ENCODE measurements at places on chromosomes 4 and X.

GRCh38 chr4:110637408-110638088 is 14.7 kb upstream of the PITX2 start:
- no peak for DNase-seq

GRCh38 chr4:176988226-176988625 is 195.5 kb upstream of the VEGFC start:
- no peak for DNase-seq

DNA sequence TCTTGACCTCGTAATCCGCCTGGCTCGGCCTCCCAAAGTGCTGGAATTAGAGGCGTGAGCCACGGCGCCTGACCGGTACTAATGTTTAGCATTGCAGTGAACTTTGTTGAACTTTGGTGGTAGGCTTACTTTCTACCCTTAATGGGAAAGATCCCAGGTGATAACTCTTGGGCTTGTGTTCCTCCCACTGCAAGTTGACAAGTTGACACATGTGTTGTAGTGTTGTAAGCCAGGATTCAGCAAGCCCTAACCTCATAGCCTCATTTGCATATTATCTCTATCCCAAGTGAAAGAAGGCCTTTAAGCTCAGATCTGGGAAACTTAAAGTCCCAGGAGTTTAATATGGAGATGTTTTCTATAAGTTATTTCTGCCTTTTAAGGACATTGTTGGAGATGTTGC is 80.0 kb upstream of the CLCN4 start:
- DNase-seq, result no peak

GRCh38 chr4:112327965-112328733 is 31.0 kb downstream of the ALPK1 start:
- peak; percentile 63 for DNase-seq

DNA sequence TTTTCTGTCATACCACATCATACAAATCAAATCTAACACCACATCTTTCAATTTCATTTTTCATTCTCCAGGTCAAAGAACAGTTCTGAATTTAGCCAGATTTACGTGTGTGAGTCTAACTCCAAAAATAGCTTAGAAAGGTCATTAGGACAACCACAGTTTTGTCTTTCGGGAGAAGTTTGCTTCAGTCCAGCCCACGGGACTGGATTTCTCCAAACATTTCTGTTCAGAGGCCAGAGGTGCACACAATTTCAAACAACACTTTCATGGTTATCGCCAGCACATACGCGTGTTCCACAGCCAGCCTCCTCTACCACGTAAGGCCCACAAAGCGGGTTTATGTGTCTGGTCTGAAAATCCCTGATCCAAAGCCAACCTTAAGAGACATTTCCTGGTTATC is 65.9 kb downstream of the VEGFC start:
- DNase-seq, result no peak

GRCh38 chr4:10743357-10743756 is 58.8 kb upstream of the CLNK start:
- no peak for DNase-seq

- no peak for DNase-seq
Observed at GRCh38 chr4:122832732-122833131, 6.1 kb downstream of the FGF2 start.

- DNase-seq, result no peak
Observed at GRCh38 chr4:26484032-26484515, 6.2 kb downstream of the CCKAR start.

Data from CD4-positive, alpha-beta T cell treated with Interleukin-10 for 1 hour (primary cell).